RCC 7860 (cell line): ENCODE measurements at places on chromosomes 13 and 19.

- no peak for DNase-seq
Measured at GRCh38 chr19:56272161-56272798, at the start of gene EDDM13. EDDM13 (plus strand) TSS chr19:56272748; CDS start chr19:56272835, 87 bp downstream.

DNA sequence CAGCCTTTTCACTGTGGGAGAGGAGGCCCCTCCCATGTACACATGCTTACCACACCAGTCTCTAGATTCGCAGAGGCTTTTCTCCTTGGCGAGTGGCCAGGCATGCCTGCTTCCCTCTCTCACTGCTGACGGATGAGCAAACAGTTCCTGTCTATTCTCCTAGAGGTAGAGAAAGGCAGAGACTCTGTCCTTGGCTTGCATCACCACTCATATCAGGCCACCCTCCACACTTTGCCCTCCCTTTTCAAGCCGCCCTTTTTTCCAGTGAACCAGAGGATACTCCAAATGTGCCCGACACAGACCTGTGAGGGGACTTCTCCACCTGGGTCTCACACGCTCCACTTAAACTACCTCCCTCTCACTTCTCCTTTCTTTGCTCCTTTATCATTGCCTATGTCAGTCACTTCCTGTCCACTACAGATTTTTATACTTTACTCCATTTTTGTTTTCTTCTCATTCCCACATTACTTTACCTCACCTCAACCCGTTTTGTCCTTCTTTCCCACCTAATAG, 284.6 kb downstream of the DNAJC15 start:
- peak; percentile 78 for DNase-seq

DNA sequence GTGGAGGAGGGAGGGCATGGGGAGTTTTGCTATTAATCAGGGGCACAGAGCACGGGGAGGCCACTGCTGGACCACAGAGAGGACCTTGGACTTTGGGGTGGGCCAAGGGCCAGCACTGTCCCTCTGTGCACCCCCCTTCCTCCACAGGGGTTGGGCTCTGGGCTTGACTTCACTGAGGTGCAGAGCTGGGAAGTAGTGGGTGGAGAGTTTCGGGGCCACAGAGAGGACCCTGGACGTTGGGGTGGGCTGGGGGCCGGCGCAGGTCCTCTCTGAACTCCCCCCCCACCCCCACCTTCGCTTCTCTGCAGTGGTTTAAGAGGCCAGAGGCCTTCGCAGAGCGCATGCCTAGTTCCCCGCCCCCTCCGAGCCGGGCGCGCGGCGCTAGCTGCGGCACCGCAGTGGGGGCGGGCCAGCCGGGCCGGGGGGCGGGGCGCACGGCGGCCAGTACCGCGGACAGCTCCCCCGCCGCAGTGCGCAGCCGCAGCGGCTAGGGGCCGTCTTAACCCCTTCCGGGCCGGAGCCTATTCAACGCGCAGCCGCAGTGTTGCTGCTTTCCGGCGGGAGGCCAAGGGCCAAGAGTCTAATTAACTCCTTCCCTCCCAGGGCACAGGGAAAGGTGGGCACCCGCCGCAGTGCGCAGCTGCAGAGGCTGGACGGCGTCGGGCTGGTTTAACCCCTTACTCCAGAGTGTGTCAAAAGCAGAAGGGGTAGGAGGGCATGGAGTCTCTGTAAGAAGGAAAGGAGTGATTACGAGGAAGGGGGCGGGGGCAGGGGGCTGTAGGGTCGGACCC, 3.7 kb downstream of the KCNC3 start:
- no peak for DNase-seq

- DNase-seq = no peak
Measured at GRCh38 chr13:27868641-27869435, 51.0 kb upstream of the PDX1 start.

GRCh38 chr13:35830850-35831450, 300.2 kb downstream of the DCLK1 start:
- no peak for DNase-seq

DNA sequence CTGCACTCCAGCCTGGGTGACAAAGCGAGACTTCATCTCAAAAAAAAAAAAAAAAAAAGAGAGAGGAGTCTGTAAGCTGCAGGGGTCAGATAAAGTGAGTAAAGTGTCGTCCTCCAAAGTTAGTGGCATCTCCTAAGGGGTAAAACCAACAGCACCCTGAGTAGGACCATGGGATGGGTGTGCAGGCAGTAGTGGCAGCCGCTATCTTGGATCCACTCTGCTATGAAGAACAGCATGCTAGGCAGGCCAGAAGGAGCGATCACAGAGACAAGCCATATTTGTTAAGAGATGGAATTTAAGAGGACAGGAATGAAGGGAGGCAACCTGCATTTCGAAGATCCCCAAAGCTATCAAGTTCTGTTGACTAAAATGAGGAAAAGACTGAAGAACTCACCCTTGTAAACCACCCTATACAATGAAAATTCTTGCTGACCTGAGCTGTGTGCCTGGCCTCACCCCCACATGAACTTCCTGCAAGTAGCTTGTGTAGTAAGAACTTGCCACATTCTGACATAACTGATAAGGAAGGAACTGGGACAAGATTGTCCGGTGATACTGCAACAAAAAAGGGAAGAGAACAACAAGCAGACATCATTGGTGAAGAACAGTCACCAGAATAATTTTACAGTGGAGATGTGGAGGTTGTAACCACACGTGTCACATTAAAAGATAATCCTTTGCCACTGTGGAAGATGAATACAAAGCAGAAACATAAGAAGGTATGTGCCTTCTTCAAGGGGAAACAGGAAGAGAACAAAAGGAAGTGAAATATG, 16.2 kb downstream of the DPY19L3 start:
- DNase-seq = no peak

- DNase-seq = no peak
Measured at GRCh38 chr13:45362939-45363338, 22.0 kb upstream of the TPT1 start.

GRCh38 chr19:38684078-38684861, 36.8 kb downstream of the ACTN4 start:
- DNase-seq = peak; percentile 88

- DNase-seq = no peak
Measured at GRCh38 chr13:110454956-110455355, 106.6 kb downstream of the RAB20 start.

GRCh38 chr19:29878973-29879654, 62.9 kb upstream of the URI1 start:
- no peak for DNase-seq

DNA sequence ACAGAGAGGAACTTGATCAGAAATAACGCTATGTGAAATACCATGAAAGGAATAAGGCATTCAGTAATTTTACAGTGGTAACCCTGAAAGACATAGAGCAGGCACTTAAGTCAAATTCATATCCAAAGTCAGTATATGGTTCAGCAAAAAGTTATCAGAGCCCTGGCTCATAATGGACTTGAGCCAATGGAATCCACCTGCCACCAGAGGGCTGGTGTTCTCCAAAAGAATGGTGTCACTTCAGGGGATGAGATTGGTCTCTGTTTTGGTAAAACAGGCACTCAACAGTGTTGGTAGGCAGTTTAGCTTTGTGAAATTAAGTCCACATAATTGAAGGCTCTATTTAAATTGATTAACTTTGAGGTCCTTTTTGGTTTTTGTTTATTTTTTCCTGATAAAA, 93.9 kb downstream of the LIG4 start:
- no peak for DNase-seq

DNA sequence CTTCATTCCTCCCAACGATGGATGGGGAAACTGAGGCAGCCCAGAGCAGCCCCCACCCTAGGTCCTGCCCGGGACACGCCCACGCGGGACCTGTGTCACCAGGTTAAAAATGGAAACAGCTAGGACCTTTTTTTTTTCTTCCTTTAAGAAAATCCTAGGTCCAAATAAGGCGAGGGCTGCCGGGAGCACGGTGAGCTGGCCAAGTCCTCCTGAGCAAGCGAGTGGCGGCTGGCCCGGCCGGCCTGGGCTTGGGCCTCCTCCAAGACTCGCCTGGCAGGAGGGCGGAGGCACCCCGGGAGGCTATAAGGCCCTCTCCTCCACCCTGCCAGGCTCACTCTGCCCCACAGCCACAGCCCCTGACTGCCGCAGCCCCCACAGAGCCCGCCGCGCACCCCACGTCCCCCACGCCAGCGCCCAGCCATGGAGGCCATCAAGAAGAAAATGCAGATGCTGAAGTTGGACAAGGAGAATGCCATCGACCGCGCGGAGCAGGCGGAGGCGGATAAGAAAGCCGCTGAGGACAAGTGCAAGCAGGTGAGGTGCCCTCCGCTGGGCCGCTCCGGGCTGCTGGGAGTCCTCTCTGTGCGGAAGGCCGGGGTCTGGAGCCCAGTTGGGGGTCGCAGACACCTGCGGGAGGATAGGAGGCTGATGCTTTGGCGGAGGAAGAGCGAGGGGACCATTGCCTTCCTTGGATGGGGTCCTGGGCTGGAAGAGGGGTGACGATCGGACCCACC, 8.9 kb upstream of the TPM4 start:
- no peak for DNase-seq

DNA sequence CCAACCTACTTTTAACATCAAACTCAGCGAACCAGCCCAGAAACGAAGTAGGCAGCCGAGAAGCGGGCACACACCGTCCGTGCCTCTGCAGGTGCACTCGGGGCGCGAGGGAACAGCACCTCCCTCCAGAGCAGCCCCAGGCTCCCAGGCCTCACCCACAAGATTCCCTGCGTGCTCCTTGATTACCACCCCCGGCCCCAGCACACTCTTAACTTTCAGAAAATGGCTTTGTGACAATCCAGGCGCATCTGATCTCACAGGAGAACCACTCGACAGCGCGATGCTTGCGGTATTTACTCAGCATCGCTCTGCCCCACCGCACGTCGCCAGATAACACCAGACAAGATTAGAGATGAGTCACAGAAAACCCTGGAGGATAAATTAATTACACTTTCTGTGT, 134.9 kb upstream of the SPACA7 start:
- DNase-seq = no peak

DNA sequence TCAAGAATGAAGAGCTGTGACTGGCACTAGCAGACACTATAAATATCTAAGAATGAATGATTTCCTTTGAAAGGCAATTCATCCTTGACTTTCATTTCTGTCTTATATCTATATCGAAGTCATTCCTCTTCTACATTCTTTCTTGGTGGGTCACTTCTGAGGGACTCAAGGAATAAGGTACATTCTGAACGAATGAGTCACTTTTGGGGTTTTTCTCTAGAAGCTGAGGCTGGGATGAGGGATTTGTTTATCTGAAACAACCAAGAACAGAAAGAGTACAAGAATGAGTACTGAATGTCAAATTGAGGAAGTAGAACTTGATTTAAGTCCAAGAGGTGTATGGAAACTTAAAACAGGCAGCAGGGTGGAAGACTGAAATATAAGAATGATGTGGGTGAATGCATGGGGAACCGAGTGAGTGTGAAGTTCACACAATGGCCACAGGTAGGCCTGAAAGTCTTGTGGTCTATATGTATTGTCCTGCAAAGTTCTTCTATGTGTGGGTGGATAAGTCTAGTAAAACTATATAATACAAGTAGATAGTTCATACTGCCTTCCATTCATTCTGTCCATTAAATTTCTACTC, 343.9 kb downstream of the OXGR1 start:
- DNase-seq = peak; percentile 83

DNA sequence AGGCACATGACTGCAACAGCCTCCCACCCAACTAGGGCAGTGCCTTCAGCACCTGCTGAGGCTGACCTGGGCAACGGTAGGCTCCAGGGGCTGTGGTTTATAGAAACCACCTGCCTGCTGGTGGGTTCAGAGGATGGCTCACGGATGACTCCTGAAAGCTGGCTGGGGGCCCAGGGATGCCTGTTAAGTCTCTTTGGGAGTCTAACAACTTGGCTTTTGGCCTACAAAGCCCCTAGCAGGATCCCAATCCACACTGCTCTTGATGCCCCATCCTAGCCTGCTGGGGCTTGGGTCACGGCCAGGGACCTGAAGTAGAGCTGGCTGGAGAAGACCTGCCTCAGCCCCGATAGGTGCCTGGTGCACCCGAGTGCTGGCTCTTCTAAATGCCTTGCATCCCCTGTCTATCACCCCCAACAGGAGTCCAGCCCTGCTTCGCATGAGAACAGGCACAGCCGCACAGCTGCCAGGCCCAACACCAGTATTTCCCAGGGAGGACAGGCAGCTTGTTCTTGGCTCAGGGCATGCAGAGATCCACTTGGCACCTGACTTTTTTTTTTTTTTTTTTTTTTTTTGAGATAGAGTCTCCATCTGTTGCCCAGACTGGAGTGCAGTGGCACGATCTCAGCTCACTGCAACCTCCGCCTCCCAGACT, 9.1 kb upstream of the EPHX3 start:
- DNase-seq = no peak
